ENCODE measurements at places on chromosomes 3 and 15. TPM values are rescaled to one million over a fixed set of nuclear protein-coding genes. Genes with fewer than 3 reads are reported as not detected.

The GABRR3 gene
- total RNA-seq = not detected

The ADGRG7 gene
- total RNA-seq = not detected

The CNTN6 gene
- total RNA-seq = 13.8 TPM

The SI gene
- total RNA-seq = not detected

The GOLGA8B gene
- 133 TPM for total RNA-seq

The MIX23 gene
- total RNA-seq = 18.8 TPM

The CHST13 gene
- not detected for total RNA-seq

The SKIL gene
- total RNA-seq = 66.4 TPM

The ROBO2 gene
- 526 TPM for total RNA-seq

The PLSCR5 gene
- not detected for total RNA-seq

The VIPR1 gene
- 0.31 TPM for total RNA-seq

The ATP1B3 gene
- 44.4 TPM for total RNA-seq

The KBTBD8 gene
- 13.8 TPM for total RNA-seq

The LDHAL6B gene
- total RNA-seq = not detected

The KCNH8 gene
- total RNA-seq = 19.4 TPM

The SHQ1 gene
- total RNA-seq = 13.5 TPM

The POLG gene
- 69.2 TPM for total RNA-seq

The PIGZ gene
- 9.1 TPM for total RNA-seq

The PFKFB4 gene
- 33.2 TPM for total RNA-seq

The SERPINI1 gene
- total RNA-seq = 95.8 TPM
